H9 (cell line): ENCODE measurements at places on chromosomes 13 and 19.

DNA sequence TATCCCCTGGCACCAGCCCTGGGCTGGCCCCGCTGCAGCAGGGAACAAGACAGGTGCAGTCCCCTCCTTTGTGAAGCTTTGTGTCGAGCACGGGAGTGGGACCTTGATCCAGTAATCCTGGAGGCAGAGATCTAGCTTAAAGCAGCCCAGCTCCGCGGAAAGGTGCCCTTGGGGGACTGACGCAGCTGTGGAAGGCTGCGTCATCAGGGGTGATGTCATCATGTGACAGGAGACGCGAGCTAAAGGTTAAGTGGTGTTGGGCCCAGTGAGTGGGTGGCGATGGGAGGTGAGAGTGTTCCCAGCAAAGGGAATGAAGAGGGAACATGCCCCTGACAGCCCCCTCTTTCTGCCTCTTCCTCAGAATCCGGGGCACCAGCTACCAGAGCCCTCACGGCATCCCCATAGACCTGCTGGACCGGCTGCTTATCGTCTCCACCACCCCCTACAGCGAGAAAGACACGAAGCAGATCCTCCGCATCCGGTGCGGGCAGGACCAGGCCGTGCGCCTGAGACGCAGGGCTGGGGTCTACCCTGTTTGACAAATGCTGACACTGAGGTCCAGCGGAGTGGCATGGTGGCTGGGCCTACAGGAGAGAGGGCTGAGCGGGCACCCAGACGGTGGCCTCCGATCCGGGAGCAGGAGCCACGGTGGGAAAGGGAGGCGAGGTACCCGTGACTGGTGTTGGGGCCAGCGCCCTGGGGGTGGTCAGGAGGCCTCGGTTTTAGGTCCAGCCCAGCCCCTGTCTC is 2.6 kb downstream of the LHB start:
- H3K4me3 ChIP-seq: no peak overlapping the region
- no peak for DNase-seq
- no peaks in the 10 kb centered on the region; the same call in 1 of the 2 replicates for H3K27me3 ChIP-seq
- H3K36me3 ChIP-seq: peaks cover 21% of the 10 kb centered on the region; the same call in 2 of the 3 replicates

GRCh38 chr19:2274931-2275535 is 6.9 kb downstream of the PEAK3 start:
- H3K27ac ChIP-seq: no peak overlapping the region
- peaks cover 21% of the 10 kb centered on the region for H3K36me3 ChIP-seq
- 0 out of 2 replicates have a peak, but pooled peaks cover 2% of the 10 kb centered on the region for H3K4me1 ChIP-seq
- peak; percentile 82 for DNase-seq

- H3K4me1 ChIP-seq: peaks cover 20% of the 10 kb centered on the region
- peak; percentile 73 for DNase-seq
- no peak overlapping the region for H3K4me3 ChIP-seq
- peak overlapping the region; percentile 81 for H3K27ac ChIP-seq
Measured at GRCh38 chr13:59447846-59448620, 715.7 kb downstream of the DIAPH3 start.

DNA sequence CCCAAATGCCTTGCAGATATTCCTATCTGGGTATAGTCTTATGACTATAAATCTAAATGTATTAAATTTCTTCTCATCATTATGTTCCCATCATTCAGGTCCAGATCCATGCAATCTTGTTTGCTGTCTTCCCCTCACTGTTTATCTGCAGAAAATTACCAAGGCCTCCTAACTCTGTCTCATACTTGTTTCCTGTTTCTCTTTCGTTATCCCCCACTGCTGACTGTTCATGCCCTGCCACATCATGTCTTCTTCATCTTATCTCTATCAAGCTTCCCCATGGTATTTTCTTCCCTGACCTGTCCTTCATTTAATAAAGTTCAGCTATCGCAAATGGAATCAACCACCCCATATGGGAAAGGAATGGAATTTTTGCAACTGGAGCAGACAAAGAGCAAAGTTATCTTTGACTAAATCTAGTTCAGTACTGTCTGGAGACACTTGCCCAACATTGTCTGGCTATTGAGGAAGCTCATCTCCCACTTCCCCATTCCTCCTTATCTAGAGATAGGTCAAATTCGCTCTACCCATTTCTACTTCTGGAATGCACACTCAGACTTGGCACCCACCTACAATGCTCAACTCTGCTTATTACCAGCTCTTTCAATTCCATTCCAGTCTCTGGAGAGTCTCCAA is 1358.1 kb downstream of the EFNB2 start:
- no peak for DNase-seq
- no peaks in the 10 kb centered on the region for H3K27me3 ChIP-seq
- no peaks in the 10 kb centered on the region for H3K4me1 ChIP-seq
- no peak overlapping the region for H3K4me3 ChIP-seq

- no peak for DNase-seq
- no peak overlapping the region for H3K4me3 ChIP-seq
- H3K36me3 ChIP-seq: peaks cover 36% of the 10 kb centered on the region
- no peaks in the 10 kb centered on the region for H3K27me3 ChIP-seq
Measured at GRCh38 chr13:44680746-44681355, 104.7 kb upstream of the TSC22D1 start.

GRCh38 chr13:40259899-40260298 is 406.5 kb downstream of the FOXO1 start:
- no peak overlapping the region for H3K27ac ChIP-seq
- no peaks in the 10 kb centered on the region for H3K36me3 ChIP-seq
- no peaks in the 10 kb centered on the region; the same call in 1 of the 2 replicates for H3K4me1 ChIP-seq
- no peak overlapping the region for H3K4me3 ChIP-seq
- H3K27me3 ChIP-seq: no peaks in the 10 kb centered on the region

DNA sequence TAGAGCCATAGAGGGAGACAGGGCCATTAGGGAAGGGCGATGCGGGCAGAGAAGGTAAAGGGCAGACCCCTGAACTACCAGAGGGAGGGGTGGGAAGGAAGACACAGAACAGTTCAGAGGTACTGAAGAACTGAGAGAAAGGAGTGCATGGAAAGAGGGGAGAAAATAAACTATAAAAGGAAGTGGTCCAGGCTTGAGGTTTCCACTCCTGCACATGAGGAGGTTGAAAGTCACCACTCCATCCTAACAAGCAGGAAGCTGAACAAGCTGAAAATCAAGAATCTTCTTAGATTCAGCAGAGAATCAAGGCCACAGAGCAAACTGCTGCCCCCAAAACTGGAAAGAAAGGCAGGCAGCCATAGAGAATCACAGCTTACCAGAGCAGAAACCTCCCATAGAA is 45.1 kb downstream of the MIPEP start:
- H3K27ac ChIP-seq: no peak overlapping the region
- DNase-seq: no peak
- H3K36me3 ChIP-seq: 0 out of 2 replicates have a peak, but pooled peaks cover 2% of the 10 kb centered on the region

DNA sequence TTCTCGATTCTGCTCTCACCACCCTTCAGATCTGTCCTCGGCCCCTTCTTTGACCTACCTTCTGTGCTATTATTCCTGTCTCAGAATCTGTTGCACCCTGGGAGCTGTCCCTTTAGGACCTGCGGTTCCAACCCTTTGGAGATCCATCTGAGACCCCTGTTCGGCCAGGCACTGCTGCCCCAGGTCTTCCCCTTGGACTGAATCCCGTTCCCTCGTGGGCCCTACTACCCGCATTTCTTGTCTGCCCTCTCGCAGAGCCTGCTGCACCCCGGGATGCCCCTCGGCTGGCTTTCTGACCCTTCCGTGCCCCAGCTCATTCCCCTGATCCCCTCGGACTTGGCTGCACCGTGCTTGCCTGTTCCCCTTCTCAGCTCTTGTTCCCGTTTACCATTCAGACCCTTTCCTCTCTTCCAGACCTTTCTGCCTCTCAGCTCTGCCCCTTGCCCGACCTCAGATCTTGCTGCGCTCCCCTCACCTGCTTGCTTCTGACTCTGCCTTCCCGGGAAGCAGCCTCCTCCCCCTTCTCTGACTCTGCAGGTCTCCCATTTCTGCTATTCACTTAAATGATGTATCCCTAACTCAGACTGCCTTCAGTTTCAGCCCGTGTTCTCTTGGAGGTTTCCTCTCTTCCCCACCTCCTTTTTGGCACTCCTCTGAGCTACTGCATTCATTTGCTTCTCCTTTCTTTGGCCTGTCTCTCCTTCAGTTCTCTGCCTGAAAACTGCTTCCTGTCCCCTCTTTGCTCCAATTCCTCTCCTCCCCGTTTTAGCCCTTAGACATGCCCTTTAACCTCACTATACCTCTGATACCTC is 1.1 kb downstream of the ARHGAP35 start:
- no peak overlapping the region for H3K4me3 ChIP-seq
- H3K27ac ChIP-seq: no peak overlapping the region
- no peaks in the 10 kb centered on the region for H3K27me3 ChIP-seq

DNA sequence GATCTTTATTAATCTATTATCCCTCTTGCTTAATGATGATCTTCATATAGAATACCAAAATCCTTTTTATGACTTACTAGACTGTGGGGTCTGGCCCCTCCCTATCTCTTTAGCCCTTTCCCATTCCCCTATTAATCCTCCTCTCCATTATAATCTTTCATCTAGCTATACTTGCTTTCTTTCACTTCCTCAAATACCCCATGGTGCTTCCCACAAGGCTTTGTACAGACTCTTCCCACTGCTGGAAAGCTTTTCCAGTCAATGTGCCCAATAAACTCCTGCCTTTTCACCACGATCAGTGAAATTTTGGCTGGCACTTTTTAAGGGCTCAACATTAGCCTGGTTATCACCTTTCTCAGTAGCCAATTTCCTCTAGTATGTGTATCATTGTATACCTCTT is 3.2 kb upstream of the EBPL start:
- no peak for DNase-seq
- no peaks in the 10 kb centered on the region for H3K27me3 ChIP-seq
- H3K36me3 ChIP-seq: peaks cover 16% of the 10 kb centered on the region
- no peak overlapping the region for H3K27ac ChIP-seq
- peaks cover 6% of the 10 kb centered on the region; the same call in 1 of the 2 replicates for H3K4me1 ChIP-seq
